Stimulated activated CD8-positive, alpha-beta memory T cell treated with anti-CD3 and anti-CD28 coated beads, Interleukin-15, amount 100 ng/mL, for 48 hours (primary cell): ENCODE measurements at places on chromosomes 6 and 20.

- no peak for DNase-seq
Observed at GRCh38 chr6:7101290-7101689, 6.5 kb upstream of the RREB1 start.

DNA sequence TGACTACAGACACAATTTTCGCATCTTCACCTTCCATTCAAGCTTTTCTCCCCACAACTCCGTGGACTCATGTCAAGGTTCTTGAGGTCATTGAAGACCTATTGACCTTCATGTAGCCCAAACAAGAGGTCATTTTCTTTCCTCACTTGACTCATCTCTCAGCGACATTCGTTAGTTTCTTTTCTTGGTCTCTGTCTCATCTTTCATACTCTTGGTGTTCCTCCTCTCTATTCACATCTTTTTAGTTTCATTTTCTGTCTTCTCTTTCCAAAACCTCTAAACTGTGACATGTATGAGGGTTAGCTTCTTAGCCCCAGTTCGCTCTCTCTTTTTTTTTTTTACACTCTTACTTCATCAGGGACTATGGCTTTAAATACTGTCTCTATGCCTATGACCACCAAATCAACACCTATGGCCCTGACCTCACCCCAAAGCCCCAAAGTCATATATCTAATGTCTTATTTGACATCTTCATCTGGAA lies 128.6 kb upstream of the BACH2 start:
- no peak for DNase-seq

DNA sequence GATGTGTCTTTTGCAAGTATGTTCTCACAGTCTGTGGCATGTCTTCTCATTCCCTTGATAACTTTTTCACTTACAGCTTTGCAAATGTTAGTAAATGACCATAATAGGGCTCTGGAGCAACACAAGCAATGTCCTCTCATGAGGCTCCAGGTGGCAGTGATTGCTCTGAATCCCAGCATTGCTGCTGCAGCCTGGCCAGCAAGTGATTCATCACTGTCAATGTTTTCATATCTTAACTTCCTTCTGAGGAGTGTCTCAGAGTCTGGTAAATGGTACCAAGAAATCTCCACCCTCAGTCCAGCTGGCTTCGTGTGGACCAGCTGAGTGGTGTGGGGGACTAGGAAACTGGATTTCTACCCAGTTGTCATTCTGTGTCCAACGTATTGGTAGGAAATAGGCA lies 139.6 kb downstream of the MYLK4 start:
- DNase-seq = no peak

- no peak for DNase-seq
Observed at GRCh38 chr20:35660122-35660937, 4.4 kb downstream of the CPNE1 start.

DNA sequence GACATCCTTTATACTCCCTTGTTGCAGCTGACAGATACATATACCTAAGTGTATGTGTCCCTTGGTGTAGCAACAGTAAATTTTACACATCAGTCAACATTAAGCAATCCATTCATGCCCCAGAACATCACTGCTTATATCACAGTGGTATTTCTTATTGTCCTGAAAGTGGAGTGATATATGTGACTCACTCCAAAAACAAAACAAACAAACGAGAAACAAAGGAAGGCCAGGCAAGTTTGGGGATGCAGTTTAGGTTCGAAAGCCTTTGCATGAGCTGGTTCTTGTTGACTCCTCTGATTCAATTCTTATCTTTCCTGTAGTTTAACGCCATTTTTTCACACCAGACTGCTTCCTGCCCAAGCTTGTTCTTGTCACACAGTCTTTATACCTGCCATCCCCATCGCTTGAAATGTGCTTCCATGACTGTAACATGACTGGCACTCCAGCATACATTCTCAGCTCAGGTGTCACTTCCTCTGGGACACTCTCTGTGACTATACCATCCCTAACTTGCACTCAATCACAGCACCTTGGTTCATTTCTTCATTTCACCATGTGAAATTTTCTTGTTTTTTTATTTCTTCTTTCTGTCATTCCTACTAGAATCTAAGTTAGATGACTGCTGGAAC lies 125.0 kb upstream of the TSHZ2 start:
- no peak for DNase-seq

DNA sequence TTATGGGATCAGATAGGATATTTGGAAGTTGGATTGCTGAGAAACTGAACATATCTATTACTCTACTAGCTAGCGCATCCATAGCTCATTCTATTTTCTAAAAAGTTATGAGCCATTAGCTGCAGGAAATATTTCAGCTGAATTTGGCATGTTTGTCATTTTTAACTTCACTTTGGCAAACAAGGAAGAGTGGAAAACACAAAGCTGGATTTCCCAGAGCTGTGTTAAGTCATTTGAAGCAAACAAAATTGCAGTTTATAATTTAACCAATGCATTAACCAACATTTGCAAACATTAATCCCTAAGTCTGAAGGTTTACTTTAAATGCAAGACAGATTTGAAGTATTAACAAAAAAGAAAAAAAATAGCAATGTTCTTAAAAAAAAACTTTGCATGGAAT lies 1.2 kb downstream of the ALDH8A1 start:
- DNase-seq = no peak
